CD4-positive, CD25-positive, alpha-beta regulatory T cell (primary cell): ENCODE measurements at places on chromosomes 12 and 14.

GRCh38 chr12:58086006-58086405, 144.6 kb downstream of the ATP23 start:
- no peak for DNase-seq

DNA sequence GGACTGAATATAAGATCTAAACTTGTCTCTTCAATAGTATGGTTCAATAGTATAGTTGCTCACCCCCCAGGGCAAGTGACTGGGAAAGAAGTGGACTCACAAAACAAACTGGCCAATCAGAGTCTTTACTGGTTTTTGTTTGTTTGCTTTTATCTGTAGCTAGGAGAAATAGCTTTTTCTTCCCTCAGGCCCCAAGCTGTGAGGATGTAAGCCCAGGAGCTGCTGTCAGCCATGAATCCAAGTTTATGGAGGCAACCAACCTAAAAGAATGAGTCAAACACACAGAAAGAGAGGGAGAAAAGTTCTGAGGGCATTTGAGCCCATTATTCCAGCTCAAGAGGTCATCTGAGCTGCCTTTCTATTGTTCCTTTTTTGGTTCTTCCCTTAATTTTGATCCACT, 375.3 kb downstream of the BCAT1 start:
- no peak for DNase-seq

GRCh38 chr12:49825360-49825970, 2.7 kb downstream of the NCKAP5L start:
- no peak for DNase-seq

DNA sequence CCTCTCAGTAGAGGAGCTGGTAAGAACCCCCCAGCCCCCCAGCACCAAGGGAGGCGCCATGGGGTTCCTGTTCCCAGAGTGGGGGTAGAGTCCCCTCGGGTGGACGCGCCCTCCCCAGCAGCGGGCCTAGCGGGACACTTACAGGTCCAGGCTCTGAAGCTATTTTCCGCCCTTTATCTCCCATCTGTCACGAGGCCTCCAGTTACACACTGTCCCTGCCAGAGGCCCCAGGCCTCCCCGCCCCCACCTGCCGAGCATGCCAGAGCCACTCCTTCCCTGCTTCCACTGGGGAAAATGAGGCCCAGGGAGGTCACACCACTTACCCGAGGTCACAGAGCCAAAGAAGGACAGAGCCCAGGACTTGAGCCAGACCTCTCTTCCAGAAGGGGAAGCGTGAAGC, 3.1 kb downstream of the C14orf180 start:
- no peak for DNase-seq

- no peak for DNase-seq
Measured at GRCh38 chr12:68294251-68294650, 37.9 kb downstream of the MDM1 start.

- DNase-seq = no peak
Measured at GRCh38 chr12:110330544-110330943, 49.5 kb downstream of the ATP2A2 start.

DNA sequence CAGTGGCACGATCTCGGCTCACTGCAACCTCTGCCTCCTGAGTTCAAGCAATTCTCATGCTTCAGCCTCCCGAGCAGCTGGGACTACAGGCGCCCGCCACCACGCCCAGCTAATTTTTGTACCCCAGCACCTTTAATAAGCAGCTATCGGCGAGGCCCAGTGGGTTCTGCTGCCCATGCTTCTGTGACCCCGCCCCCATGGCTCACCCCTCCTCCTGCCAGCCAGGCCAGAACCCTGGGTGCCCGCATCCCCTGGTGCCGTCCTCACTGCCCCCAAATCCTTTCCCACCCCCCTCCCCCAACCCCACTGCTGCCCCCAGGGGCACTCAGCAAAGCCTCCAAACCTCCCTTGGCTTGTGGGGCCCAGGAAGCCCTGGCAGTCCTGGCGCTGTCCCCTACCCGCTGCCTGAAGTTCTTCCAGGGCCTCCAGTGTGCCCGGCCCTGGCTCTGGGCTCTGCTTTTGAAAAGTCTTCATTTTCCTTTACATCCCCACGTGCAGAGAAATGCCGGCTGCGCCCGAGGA, 14.5 kb downstream of the BAG5 start:
- DNase-seq = no peak

GRCh38 chr12:105100207-105100985, 7.1 kb upstream of the WASHC4 start:
- DNase-seq = no peak

DNA sequence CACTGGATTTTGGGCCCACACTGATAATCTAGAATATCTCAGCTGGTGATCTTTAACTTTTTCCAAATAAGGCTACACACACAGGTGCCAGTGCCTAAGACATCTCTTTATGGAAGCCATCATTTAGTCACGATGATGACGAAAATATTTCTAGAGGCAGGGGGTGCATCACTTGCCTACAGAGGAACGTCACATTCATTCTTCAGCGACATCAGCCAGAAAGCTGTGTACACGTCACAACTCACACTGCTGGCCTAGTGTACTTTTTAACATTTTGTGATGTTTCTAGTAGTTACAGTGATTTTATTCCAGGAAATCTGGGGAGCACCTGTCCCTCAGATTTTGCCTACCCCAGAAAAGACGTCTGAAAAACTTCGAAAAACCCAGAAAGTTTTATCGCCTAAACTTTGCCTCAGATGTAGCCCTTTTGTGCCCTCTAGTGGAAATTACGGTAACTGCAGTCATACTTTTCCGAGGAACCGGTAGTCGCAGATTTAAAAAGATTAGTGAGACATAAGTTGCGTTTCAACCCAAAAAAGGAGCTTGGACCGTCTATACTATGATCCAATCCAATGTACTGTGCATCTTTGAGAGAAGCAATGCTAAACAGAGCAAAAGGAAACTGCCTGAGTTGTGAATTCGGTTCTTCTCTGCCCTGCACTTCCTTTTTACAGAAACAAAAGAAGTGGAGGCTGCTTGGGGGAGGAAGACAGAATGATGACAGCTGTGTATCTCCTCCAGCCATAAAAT, 64.3 kb upstream of the STON2 start:
- DNase-seq = peak; percentile 79

- DNase-seq = no peak
Measured at GRCh38 chr12:84512751-84513150, 399.8 kb downstream of the SLC6A15 start.

DNA sequence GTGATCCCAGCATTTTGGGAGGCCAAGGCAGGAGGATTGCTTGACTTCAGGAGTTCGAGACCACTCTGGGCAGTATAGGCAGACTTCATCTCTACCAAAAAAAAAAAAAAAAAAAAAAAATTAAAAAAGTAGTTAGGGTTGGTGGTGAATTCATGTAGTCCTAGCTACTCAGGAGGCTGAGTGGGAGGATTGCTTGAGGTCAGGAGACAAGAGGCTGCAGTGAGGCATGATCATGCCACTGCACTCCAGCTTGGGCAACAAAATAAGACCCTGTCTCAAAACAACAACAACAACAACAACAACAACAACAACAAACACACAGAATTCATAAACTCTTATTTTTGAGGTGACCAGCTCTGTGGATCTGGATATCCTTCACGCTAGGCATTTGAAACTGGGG, 17.1 kb downstream of the SLC25A3 start:
- DNase-seq = no peak

GRCh38 chr14:100237735-100238418, 1.1 kb upstream of the YY1 start:
- DNase-seq = peak; percentile 71

GRCh38 chr14:61460718-61461611, 139.6 kb downstream of the PRKCH start:
- DNase-seq = peak; percentile 69

- no peak for DNase-seq
Measured at GRCh38 chr14:96626916-96627315, 124.7 kb downstream of the PAPOLA start.

GRCh38 chr12:78392918-78393317, 471.7 kb upstream of the SYT1 start:
- no peak for DNase-seq

- no peak for DNase-seq
Measured at GRCh38 chr12:26696048-26696612, 136.9 kb downstream of the ITPR2 start.

DNA sequence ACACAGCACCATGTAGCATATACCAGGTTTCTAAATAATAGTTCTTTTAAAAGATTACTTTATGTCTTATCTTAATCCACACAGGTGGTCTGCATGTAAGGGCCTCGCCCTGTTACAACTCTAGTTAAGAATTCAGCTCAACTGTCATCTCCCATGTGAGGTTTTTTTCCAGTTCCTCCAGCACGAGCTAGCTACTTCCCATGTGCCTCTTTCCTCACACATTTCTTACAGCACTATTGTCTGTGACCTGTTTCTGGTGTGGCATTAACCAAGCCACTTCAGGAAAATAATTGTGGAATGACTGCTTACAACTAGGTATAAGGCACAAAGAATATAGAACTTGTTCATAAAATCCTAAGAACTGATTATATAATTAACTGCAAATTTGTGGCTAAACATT, 65.5 kb downstream of the SH2B3 start:
- DNase-seq = no peak

DNA sequence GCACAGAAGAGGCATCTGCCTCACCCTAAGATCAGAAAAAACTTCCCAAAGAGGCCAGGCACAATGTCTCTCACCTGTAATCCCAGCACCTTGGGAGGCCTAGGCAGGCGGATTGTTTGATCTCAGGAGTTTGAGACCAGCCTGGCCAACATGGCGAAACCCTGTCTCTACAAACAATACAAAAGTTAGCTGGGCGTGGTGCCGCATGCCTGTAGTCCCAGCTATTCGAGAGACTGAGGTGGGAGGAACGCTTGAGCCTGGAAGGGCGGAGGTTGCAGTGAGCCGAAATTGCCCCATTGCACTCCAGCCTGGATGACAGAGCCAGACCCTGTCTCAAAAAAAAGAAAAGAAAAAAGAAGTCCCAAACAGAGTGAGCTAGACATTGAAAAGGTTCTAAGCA, 4.5 kb downstream of the ZBTB1 start:
- no peak for DNase-seq

DNA sequence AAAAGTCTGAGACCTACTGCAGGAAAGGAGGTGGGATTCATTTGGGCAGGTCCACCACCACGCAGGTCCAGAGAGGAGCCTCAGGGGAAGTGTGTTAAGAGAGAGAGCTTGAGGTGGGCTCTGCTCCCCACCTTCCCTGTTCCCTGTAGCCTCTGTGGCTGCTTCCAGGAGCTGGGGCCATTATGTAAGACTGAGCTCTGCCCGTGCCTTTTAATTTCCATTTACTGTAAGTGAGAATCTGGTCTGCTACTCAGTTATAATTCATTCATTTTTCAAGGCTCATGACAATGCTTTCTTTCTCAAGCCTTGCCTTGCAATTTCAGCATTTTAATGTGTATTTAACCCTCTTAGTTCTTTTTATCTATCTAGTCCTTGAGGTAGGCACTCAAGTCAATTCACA, 8.3 kb downstream of the SLC4A8 start:
- DNase-seq = no peak

DNA sequence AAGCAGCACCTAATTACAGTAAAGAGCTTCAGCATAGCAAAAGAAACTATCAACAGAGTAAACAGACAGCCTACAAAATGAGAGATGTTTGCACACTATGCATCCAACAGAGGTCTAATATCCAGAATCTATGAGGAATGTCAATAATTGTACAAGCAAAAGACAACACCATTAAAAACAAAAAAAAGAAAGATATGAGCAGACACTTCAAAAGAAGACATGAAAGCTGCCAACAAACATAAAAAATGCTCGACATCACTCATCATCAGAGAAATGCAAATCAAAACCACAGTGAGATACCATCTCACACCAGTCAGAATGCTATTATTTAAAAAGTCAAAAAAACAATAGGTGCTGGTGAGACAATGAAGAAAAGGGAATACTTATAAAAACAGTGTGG, 273.1 kb downstream of the TMTC2 start:
- DNase-seq = no peak

GRCh38 chr12:39646963-39647362, 27.4 kb upstream of the ABCD2 start:
- no peak for DNase-seq

- DNase-seq = no peak
Measured at GRCh38 chr14:38755036-38755435, 348.0 kb downstream of the SEC23A start.

GRCh38 chr14:86141966-86142365, 612.0 kb downstream of the FLRT2 start:
- no peak for DNase-seq

DNA sequence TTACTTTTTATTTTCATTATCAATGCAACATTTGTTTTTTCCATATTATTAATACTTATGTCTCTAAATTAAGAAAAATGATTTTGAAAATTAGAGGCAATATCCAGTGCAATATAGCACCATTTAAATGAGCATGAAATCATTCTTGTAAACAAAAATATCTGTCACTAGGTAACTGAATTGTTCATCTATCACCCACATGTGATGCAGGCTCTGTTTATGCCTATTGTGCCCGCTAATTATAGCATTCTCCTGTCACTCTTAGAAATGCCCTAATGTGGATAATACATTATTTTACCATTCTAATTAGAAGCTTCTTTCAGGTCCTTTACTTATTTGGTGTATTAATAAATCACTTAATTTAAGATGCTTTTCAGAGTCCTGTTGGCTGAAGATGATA, 1332.4 kb downstream of the AACS start:
- DNase-seq = no peak

GRCh38 chr14:65329481-65329880, 83.0 kb upstream of the FUT8 start:
- no peak for DNase-seq

DNA sequence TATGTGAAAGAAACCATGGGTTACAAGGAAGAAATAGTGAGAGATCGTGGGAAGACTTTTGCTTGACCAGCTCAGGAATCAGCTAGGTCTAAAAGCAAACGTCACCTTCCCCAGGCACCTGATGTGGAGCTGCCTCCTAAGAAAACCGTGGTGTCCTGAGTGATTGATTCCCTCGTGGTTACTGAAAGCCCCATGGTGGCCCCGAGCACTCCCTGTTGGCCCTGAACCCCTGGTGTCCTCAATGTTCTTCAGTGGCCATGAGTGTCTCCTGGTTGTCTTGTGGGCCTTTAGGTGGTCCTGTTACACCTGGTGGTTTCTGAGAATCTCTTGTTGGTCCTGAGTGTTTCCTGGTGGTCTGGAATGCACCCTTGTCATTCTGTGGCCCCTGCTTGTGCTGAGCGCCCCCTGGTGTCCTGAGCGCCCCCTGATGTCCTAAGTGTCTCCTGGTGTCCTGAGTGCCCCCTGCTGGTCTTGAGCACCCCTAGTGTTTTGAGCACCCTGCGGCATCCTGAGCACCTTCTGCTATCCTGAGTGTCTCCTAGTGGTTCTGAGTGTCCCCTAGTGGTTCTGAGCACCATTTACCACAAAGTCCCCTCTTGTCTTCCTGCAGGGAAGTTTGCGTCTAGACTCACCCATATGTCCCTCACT, 518.7 kb downstream of the TMEM121 start:
- peak; percentile 55 for DNase-seq

DNA sequence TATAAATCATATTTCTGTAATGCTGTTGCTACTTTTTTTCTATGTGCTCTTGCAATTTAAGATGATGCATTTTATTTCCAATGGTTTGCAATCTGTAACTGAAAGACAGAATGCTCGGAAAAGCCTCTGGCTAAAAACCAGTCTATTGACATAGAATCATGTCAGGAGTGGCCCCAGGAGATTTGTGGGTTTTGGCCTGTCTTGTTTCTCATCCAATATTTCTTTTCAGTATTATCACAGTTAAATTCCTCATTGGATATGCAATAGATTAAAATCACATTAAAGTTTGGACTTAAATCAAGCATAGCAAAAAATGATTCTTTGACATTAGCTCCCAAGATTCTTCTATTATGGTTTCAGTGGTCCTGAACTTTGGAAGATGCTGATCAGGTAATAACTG, 19.1 kb upstream of the SLC38A2 start:
- DNase-seq = no peak
